Stimulated activated CD8-positive, alpha-beta memory T cell treated with anti-CD3 and anti-CD28 coated beads, Interleukin-7, amount 100 ng/mL, for 48 hours (primary cell): ENCODE measurements at places on chromosomes 5 and 9.

DNA sequence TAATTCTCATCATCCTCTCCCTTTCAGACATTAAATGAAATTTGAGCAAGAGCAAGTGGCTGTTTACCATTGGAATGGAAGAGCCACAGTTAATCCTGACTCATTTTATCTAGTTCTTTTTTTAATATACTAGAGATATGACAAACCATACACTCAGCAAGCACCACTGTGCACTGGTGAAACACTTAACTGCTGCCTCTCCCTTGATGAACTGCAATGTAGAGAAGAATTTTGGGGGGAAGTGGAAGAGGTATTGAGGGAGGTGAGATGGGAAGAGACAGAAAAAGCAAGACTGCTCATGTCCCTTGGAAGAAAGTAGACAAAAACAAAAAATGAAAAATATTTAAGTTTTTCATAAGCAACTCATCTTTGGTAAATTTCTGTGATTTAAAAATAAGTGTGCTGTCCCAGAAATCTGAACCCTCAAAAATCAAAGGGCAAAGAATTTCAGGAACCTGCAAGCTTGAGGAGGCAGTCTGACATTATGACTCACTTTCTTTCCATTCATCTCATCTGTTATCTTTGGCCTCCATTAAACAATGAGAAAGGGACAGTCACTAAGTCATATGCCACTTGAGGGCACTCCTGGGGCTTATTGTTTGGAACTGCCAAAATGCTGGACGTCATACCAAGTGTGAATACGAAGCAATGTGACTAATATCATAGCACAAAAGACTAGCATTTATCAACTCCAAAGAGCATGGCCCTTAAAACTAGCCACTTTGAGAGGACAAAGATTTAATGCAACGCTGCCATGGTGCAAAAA lies 566.8 kb upstream of the DMAC1 start:
- DNase-seq, result no peak

DNA sequence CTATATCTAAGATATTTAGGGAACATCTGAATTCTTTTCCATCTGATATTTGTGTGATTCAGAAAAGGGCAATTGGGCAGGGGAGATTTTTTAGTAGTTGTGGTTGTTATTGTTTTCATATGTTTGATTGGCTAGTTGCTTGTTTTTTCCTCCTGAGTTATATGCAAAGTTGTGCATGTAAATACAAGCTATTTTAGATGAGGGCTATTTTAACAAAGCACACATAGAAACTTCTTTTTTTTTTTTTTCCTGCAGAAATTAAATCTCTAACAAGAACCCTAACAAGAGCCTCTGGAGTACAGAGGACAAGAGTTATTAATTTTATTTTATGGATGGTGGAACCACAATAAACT lies 559.1 kb downstream of the CETN3 start:
- no peak for DNase-seq

- no peak for DNase-seq
Observed at GRCh38 chr5:67886761-67887160, 328.8 kb upstream of the PIK3R1 start.

DNA sequence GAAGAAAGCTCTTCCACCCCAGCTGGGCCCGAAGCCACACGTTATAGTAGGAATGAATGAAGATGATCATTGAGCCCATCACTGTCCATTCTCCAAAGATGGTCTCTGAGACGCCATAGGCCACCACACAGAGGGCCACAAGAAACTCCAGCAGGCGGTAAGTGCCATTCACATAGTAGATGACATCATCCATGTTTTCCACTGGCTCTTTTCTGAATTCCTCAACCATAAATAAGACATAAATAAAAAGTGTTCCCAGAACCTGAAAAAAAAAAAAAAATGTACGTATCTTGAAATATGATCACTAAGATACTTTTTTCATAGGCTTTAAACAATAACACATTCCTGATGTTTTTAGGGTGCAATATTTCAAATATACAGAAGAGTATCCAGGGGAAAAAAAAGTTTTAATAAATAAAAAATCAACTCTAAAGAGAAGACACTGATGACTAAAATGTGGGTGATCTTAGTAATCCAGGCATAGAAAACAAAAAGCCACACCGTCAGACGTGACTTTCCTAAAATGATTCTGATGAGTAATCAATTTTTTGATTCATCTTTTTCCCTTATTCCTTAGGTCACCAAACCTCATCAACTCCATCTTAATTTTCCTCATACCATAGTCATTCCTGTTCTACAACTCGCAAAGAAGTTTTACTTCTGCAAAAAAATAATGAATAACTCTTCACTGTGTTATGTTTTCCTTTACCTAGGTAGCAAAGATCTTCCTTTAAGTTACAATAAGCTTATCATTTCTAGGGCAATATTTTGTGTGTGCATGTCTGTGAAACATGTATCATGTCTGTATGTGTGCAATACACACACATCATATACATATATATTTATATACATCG lies 47.8 kb downstream of the RNF145 start:
- no peak for DNase-seq

DNA sequence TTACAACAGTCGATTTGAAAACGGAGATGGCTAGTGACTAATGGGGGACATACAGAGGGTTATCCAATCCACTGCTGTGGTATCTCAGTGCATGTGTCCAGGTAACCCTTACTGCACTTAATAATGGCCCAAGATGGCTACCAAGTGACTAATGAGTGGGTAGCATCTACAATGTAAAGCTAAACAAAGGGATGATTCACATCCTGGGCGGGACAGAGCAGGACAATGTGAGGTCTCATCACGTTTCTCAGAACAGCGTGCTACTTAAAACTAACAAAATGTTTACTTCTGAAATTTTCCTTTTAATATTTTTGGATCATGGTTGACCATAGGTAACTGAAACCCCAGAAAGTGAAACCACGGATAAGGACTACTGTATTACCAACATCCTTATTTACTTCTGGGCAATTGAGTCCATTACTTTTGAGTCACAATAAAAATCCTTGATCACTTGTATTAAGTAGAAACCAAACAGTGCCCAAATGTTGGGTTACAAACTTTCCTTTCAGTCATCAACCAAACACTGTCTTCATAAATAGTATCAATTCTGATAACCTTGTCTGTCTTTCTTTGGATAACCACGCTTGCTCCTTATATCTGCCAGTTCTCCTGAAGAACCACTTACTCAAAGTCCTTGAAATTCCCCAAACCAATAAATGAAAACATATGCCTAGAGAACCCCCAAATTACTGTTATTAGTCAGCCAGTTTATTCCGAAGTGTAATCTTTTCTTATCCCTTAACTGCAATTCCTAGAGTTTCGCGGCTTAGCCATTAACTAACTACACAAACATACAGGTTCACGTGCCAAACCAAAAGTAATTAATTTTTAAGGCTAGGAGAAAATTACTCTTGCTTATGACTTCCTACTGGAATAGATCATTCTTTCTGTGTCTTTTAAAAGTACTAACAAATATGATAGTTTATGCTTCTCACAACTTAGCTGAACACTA lies 59.7 kb downstream of the ELL2 start:
- no peak for DNase-seq

- DNase-seq, result no peak
Observed at GRCh38 chr5:95715799-95716461, 15.2 kb upstream of the RHOBTB3 start.

- no peak for DNase-seq
Observed at GRCh38 chr5:163917747-163918146, 412.3 kb downstream of the MAT2B start.

- no peak for DNase-seq
Observed at GRCh38 chr5:139657363-139658321, 9.5 kb downstream of the CXXC5 start.

DNA sequence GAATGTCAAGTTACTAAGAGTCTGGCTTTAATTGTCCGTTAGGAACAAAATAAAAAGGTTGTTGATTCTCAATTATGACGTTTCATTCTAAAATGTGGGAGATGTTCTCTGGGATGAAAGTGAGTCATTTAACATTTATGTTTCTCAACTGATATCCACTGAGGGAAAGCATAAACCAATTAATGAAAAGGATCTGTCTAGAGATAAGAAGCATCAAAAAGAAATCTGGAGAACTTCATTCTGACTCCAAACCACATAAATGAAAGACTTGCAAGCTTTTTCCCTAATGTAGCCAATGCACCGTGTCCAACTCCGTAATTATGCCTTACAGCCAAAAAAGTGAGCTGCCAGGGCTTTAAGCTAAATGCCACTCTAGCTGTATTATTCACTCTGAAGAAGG lies 654.2 kb downstream of the TLE1 start:
- DNase-seq, result no peak

DNA sequence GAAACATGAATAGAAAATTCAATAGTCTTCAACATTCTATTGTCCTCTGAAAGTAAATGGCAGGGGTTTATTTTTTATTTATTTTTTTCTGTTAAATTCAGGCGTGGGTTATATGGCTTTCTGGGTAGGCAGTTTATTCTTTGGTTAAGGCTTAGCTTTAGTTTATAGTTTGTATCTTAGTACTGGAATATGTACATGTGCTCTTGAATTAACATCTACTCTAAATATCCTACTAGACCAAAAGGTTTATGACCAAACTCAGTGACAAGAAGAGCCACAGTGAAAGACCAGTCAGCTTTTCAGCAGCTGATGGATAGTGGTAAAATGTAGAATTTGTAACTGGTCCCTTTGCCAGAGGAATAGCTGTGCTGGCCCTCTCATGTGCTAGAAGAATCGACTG lies 62.0 kb upstream of the DAB2 start:
- no peak for DNase-seq

DNA sequence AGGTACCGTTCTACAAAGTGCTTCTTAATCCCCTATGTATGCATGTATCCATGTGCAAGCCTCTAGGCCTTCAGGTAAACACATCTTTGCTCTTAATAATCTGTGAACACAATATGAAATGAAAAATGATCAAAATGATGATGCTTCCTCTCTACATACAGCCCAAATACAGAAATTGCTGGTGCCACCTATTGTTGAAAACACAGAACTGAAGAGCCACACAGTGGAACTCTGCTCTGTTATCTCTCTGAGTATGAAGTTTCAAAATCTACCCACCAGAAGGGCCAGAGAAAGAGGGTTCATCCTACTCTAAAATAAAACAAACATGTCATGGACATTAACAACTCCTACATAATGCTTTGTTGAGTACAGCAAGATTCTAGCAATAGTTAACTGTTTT lies 71.3 kb downstream of the GLIS3 start:
- DNase-seq, result no peak

DNA sequence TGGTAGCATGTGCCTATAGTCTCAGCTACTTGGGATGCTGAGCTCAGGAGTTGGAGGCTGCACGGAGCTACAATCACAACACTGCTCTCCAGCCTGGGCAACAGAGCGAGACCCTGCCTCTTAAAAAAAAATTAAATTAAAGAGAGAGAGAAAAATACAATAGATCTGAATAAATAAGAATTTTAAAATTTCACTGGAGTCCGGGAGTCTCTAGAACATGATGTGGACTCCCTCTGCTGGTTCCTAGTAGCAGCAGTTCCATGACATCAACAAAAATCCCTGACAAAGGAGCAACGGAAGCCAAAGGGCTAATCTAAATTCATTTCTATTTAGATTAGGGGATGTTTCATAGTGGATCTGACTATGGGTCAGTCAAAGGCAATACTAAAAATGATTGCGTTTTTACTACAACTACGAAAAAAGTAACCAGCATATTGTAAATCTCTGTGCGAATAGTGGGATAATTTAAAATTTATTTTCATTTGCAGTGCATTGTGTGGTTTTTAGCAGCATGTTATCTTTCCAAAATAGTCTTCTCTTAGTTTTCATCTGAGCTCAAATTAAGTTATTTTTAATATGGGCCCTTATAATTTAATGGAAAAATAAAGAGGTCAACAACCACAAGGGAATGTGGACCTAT lies 6.7 kb downstream of the INIP start:
- no peak for DNase-seq

- DNase-seq, result no peak
Observed at GRCh38 chr5:15106530-15107283, 235.1 kb upstream of the ANKH start.

DNA sequence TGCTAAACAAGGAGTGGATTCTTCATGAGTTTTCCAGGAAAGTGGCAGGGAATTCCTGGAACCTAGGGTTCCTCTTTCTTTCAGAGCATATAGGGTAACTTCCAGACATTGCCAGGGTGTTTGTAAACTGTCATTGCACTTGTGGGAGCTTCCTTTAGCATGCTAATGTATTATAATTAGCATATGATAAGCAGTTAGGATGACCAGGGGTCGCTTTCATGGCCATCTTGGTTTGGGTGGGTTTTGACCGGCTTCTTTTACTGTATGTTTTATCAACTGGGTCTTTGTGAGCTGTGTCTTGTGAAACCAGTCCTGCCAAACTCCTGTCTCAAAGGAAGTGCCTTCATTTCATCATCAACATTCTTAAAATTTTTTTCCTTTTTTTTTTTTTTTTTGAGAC lies 11.9 kb upstream of the MELK start:
- DNase-seq, result no peak

- no peak for DNase-seq
Observed at GRCh38 chr9:135778421-135778820, 76.4 kb downstream of the KCNT1 start.

GRCh38 chr5:137791387-137791786 lies 37.2 kb upstream of the HNRNPA0 start:
- no peak for DNase-seq

GRCh38 chr5:178384816-178385495 lies 152.4 kb upstream of the PHYKPL start:
- no peak for DNase-seq
